Lower lobe of right lung (tissue), 2 donors: ENCODE measurements at places on chromosomes 1 and 21. TPM values are rescaled to one million over a fixed set of nuclear protein-coding genes. Genes with fewer than 3 reads are reported as not detected.

DNA sequence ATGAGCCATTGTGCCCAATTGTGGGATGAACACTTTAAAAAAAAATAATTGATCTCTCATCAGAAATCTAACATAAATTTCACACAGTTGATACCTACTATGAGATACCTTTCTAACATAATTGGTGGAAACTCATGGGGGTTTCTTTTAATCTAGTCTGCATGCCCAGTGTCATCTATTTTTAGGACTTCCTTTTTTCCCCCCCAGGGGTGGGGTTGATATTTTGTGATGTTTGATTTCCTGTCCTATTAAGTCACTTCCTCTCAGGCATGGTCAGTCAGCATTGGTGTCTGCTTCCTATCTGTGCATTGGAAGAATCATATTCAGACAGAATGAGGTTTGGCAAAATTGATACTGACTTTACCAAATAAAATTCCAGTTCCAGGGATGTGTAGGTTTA lies 21.5 kb downstream of the NFYC start:
- no peaks in the 10 kb centered on the region for H3K27me3 ChIP-seq
- no peak overlapping the region for H3K4me3 ChIP-seq
- DNase-seq, result no peak
- peak overlapping the region; percentile 66 for H3K27ac ChIP-seq
- peaks cover 93% of the 10 kb centered on the region for H3K4me1 ChIP-seq

GRCh38 chr1:154998818-154999570 lies 3.6 kb upstream of the ZBTB7B start:
- no peaks in the 10 kb centered on the region for H3K27me3 ChIP-seq
- DNase-seq, result peak; percentile 79
- H3K4me1 ChIP-seq, result peaks cover 34% of the 10 kb centered on the region
- peak overlapping the region; percentile 97 for H3K4me3 ChIP-seq
- no peaks in the 10 kb centered on the region for H3K36me3 ChIP-seq

DNA sequence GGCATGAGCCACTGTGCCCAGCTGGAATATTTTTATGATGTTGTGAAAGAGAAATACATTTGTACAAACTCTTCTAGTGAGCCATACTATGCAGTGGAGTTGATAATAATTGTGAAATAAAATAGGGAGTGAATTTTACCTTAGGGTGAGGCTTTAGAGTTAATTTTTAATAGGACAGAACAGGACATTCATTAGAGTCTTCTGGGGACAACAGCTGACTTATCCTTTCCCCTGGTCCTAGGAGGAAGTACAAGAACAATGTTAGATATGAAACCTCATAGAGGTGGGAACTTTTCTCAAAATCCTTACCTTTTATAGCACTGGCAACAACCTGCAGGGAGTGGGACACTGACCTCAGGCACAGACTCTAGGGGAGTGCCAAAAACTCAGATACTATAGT lies 21.9 kb downstream of the HAO2 start:
- no peak overlapping the region for H3K4me3 ChIP-seq
- no peaks in the 10 kb centered on the region for H3K27me3 ChIP-seq
- no peak for DNase-seq
- H3K4me1 ChIP-seq, result no peaks in the 10 kb centered on the region
- H3K27ac ChIP-seq, result no peak overlapping the region
- H3K36me3 ChIP-seq, result no peaks in the 10 kb centered on the region

DNA sequence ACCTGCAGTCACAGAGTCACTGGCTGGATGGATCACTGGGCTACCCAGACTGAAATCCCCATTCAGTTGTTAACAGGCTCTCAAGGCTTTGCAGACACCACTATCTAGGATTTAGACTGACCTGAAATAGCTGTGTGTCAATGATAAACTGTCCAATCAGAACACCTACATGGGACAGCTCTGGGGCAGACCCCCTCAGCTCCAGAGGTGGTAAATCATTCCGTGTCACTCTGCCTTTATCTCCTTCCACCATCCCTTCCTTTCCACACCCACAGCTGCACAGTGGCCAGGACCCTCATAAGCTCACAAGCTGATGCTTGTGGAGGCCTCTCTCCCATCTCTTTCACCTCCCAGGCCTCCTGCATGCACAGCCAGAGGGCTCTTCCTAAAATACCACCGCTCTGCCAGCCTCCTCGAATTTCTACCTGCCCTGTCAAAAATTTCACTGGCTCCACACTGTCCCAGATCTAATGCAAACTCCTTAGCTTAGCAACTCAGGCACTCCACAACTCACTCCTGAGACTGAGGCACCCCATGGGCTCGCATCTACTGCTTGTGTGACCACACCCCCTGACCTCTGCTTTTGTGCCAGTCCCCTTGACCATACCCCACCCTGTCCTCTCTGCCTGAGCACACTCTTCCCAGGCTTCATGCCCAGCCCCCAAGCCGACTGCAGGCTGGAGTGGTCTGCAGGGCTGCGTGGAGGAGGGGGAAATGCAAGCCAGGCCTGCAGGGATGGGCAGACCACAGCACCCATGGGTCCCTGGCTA lies 5.8 kb downstream of the CAPZB start:
- peaks cover 33% of the 10 kb centered on the region for H3K36me3 ChIP-seq
- no peaks in the 10 kb centered on the region for H3K27me3 ChIP-seq
- no peak for DNase-seq
- H3K4me1 ChIP-seq, result peaks cover 98% of the 10 kb centered on the region

- H3K36me3 ChIP-seq, result peaks cover 79% of the 10 kb centered on the region
- no peaks in the 10 kb centered on the region for H3K4me1 ChIP-seq
- H3K27ac ChIP-seq, result no peak overlapping the region
- H3K27me3 ChIP-seq, result no peaks in the 10 kb centered on the region
- no peak for DNase-seq
- H3K4me3 ChIP-seq, result no peak overlapping the region
Observed at GRCh38 chr21:33618407-33618806, 23.1 kb downstream of the CRYZL1 start.

DNA sequence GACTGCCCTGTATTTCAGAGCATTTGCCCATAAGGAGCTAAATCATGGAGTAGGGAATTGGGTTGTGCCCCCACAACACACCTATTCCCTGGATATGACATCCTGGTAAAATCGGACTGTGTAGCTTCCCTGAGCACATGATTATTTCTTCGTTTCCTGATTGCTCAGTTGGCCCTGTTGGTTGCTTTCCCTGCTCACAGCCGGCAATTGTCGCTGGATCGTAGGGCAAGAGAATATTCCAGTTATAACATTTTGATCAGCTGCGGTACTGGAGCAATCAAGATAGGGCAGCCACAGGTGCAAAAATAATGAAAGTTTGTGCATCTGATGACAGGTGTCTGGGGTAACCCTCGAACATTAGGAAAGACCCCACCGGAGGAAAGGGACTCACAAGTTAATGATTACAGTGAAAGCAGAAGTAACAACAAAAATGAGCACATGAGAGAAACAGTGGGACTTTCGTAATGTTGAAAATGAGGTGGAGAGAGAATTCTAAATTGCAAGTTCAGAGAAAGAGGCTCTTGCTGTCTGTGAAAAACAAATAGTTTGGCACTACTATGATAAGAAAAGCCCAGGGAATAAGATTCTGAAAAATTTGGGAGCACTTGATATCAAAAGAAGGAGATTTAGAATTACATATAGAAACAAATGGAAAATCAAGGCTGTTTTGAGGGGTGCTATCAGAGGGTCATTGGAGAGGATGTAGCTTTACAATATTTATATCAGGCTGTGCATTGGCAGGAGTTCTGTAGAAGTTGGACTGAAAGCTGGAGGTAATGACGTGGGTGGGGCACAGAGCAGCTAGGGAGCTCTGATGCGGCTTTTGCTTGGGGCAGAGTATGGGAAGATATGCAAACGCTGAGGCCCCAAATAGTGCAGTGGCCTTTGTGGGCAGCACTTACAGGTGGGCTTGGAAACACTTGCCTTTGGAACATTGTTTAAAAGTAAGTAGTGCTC lies at the start of gene MAB21L3:
TSS of gene MAB21L3 (plus strand) at position 833 of the 957 bp plus-strand sequence. CDS start 1,217 bp downstream, outside the sequence.
- peaks cover 14% of the 10 kb centered on the region for H3K4me1 ChIP-seq
- H3K4me3 ChIP-seq, result no peak within 1 kb of the TSS
- DNase-seq, result no peak
- H3K27me3 ChIP-seq, result no peaks in the 10 kb centered on the region

DNA sequence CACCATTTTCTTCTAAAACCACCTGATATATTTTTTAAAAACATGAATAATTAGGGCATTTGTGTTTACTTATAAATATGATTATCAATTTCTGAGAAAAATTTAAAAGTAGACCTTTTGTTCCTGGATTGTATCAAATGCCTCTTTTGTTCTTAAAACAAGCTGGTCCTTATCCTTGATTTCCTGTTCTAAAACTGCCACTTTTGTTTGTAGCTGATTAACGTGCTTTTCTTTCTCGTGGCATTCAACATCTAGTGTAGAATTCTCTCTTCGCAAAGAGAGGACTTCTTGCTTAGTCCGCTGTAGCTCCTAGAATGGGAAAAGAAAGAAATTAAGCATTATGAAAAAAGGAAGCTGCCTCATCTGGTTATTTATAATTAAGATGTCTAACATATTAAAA lies 25.0 kb downstream of the SASS6 start:
- H3K27ac ChIP-seq, result no peak overlapping the region
- no peak for DNase-seq
- peaks cover 30% of the 10 kb centered on the region for H3K36me3 ChIP-seq
- no peak overlapping the region for H3K4me3 ChIP-seq
- no peaks in the 10 kb centered on the region for H3K27me3 ChIP-seq

DNA sequence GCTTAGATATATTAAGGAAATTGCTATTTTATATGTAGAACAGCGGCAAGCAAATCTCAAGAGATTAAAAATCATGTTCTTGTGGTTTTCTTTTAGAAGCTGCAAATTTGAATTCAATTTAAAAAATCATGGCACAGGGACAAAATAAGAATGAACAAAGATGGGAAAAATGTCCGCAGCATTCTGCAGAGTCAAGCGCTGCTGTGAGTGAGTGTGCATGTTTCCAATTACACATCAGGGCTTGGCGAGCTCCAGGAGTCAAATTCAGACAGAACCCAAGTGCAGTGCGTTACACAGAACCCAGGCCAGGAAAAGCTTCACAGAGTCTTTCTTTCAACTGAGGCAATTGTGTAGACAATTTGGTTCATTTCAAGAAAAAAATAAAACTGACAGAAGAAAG lies 33.3 kb upstream of the ERG start:
- H3K4me1 ChIP-seq, result no peaks in the 10 kb centered on the region
- no peak for DNase-seq
- no peak overlapping the region for H3K4me3 ChIP-seq
- H3K36me3 ChIP-seq, result no peaks in the 10 kb centered on the region
- peaks cover 10% of the 10 kb centered on the region for H3K27me3 ChIP-seq
- H3K27ac ChIP-seq, result no peak overlapping the region

DNA sequence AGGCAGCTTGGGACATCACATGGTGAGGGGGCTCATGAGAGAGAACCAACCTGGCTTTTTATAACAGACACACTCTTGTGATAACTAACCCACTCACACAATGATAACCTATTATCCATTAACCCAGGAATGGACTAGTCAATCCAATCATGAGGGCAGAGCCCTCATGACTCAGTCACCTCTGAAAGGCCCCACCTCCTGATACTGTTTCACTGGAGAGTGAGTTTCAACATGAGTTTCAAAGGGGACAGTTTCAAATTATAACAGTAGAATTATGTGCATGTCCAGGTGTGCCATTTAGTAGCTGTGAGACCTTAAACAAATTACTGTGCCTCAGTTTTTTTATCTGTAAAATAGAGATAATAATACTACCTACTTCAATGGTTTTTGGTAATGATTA lies 47.6 kb upstream of the PPP2R5A start:
- no peak for DNase-seq
- peaks cover 56% of the 10 kb centered on the region for H3K4me1 ChIP-seq
- no peaks in the 10 kb centered on the region for H3K36me3 ChIP-seq
- no peaks in the 10 kb centered on the region for H3K27me3 ChIP-seq
- H3K4me3 ChIP-seq, result no peak overlapping the region

- no peaks in the 10 kb centered on the region for H3K36me3 ChIP-seq
- no peak for DNase-seq
- H3K27me3 ChIP-seq, result no peaks in the 10 kb centered on the region
Observed at GRCh38 chr21:44298301-44298700, 1.6 kb upstream of the PFKL start.

The TAL1 gene
- total RNA-seq, result 15.4 TPM

The ANKRD34A gene
- total RNA-seq, result 0.41 TPM

The SYT2 gene
- total RNA-seq, result not detected

The DNAI4 gene
- 19.9 TPM for total RNA-seq

The CCDC17 gene
- total RNA-seq, result 20.3 TPM
